ENCODE measurements at places on chromosomes 11 and 22.

DNA sequence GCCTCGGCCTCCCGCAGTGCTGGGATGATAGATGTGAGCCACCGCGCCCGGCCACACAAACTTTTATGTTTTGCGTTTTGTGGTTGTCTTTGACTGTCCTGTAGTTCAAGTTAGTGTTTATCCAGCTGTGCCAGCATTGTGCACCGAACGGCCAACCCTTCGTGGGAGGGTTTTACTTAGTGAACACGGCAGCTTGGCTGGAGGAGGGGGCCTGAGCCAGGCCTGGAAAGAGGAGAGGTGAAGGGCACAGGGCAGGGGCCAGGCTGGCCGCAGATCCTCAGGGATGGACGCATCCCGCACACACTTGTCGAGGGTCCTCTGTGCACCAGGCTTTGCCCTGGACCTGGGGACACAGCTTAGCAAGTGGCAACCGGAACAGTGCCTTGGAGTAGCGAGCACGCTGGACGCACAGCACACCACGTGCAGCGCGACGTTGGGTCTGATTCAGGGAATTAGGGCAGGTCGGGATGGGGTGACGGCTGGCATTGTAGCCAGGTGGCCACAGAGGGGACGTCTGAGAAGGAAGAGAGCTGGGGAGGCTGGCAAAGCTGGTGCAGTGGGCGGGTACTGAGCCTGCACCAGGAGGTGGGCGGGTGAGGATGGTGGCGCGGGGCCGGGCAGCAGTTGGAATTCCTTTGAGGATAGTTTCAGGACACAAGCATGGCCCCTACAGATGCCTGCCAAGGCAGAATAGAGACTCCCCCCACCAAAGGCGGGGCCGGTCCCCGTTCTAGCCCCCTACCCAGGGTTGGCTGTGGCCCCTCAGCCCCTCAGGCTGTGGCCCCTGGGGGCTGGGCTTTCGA is 13.4 kb downstream of the EPS8L2 start:
- DNase-seq: no peak

- no peak for DNase-seq
Measured at GRCh38 chr22:48637231-48637630, 1190.4 kb downstream of the BRD1 start.

DNA sequence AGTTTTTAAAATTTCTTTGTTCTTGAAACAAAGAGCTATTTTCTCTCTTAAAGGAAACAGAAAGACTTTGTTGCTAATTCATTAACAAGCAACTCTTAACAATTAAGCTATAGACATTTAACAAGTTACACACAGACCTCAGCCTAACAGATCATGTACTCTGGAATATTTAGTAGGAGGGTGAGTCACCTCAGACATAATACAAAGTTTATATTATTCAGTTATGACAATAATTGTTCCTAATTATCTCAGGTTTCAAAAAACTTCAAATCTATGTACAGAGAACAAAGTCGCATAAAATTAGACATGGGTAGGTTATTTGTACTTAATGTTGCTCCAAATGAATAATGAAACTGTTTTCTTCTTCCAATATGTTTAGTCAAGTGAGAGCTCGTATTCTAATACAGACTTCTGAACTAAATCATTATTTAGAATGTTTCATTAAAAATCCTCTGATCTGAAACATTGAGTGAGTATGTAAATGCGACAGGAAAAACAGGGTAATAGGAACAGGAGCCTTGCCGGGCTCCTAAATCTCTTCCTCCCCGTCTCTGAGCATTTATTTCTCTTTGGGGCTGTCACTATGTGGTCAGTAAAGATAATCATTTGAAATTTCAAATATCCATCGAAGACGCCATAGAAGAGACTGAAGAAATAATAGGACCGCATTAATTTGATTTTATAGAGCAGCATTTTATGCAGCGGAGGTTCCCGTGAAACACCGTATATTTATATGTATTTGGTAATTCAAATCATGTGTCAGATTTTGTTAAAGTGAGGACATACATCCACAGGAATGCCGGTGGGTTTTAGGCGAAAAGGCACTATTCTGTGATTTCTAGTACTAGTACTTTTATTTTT is 8.7 kb upstream of the BARX2 start:
- DNase-seq: no peak

DNA sequence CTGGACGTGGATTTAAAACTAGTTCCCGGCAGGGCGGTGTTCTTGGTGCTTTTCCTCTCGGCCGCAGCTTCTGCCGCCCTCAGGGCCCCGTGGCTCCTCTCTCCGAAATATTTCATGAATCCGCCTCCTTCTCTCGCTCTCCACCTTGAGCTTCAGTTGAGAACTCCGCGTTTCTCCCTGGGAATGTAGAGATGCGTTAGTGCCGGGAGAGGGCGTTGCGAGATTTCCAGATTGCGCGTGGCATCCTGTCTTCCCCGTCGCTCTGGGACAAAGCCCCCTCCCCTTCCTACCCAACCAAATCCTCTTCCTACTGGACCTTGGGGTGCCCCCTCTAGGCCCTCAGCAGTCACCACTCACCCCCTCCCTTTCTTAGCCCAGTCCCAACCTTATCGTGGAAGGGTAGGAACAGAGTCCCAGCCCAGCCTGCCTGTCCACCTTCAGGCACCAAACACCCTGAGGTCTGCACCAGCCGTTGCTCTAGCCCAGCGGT is 15.5 kb upstream of the RAC2 start:
- DNase-seq: no peak

DNA sequence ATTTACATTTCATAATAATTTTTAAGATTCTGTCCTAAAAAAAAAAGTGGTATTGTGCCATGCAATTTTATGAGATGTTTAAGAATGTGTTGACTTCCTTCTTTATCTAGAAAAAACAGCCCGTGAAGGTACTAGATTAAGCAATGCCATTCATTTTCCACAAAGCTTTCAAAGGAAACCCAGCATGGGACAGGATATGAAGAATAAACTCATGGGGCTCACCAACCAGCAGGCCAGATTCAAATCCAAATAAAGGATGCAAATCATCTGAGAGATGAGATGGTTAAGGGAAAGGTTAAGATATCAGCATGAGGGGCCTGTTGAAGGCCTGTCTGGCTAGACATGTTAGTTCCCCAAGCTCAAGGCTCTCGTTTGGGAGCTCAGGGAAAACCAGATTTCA is 199.1 kb downstream of the SWAP70 start:
- no peak for DNase-seq

- DNase-seq: no peak
Measured at GRCh38 chr22:27668828-27669797, 132.4 kb downstream of the MN1 start.

DNA sequence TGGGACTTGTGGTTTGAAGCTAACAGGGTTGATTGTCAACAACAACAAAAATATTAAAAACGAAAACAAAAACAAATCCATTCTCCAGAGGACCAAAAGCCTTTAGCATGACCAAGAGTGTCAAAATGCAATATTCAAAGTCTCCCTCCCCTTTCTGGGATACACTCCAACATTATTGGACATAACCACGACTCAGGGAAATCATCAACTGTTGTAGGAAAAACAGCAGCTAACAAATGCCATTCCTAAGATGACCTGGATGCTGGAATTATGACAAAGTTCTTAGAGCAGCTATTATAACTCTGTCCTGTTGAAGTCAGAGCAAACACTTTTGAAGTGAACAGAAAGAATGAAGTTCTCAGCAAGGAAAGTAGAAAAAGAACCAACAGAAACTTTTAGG is 143.0 kb downstream of the TMEM135 start:
- DNase-seq: no peak

- no peak for DNase-seq
Measured at GRCh38 chr22:41523464-41524221, 20.6 kb downstream of the POLR3H start.

DNA sequence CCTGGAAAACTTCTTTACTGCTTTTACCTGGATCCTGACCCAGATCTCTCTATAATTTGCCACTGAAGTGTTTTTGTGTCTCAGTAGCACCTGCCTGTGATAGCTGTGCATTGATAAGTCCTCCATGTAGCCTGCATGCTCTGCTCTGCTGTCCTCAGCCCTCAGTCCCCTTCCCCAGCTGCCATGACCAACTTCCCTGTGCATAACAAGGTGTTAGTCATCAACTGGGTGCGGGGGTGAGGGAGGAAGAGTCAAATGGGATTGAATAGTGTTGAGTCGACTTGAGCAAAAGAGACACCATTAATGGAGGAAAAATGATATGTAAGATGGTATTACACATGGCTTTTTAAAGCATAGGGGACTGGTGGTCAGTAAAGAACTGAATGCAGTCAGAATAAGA is 92.2 kb upstream of the PLET1 start:
- no peak for DNase-seq

GRCh38 chr11:99822846-99823565 is 802.3 kb downstream of the CNTN5 start:
- no peak for DNase-seq

GRCh38 chr11:120013325-120014250 is 124.3 kb downstream of the TRIM29 start:
- peak; percentile 68 for DNase-seq

DNA sequence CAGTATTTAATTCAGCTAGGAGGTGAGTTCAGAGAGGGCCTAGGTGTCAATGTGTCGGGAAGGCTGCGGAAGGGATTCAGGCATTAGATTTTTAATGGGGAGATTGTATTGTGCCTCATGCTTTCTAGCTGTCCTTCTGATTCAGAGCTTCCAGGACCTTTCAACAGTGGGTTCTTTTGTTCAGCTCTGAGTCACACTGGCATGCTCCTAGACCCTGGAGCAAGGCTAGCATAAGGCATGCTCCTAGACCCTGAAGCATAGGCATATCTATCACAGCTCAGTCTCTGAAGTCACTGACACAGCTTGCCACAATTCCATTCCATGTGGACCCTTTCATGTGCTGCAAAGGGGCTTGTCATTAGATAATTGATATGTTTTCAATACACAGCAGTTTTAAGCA is 396.9 kb downstream of the RAB38 start:
- no peak for DNase-seq

DNA sequence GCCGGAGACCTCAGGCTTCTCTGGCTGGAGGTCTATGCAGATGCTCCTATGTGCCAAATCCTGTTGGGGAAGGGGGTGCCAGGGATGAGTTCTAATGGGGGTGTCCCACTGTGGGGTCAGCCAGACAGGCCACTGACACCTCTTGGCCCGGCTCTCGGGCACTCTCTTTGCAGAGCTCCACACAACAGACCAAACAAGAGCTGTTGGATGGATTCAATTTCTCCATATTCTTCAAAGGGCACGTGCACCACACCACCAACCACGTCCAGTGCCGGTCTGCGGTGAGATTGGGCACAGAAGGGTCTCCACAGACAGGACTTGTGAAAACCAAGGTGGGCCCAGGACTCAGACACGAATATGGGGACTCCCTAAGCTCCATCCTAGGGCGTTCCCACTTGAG is 2.2 kb upstream of the RGL4 start:
- no peak for DNase-seq

DNA sequence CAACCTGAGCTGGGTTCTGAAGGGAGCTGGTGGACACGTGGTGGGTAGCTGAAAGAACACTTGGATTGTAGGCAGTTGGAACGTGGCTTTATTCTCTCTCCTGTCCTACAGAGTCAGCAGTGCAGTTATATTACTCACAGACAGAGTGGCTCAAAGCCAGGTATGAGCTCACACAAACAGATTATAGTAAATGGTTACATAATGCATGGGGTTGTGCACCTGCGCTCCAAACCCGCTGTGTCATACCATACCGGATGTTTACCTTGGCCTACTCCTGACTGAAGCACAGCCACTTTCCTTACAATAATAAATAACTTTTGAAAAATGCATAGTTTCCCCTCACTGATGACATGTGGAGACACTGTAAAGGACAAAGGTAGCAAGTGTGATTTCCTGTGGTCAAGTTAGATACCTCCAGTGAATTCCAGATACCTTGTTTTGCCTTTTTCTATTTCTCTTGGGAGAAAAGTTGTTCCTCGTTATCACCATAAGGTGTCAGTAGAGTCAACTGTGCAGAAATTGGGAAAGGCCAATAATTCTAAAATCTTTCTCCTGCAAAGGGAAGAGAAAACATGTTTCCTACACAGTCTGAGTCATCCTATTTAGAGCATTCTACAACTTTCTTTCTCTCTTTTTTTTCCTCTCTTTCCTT is 13.5 kb downstream of the MS4A6A start:
- peak; percentile 35 for DNase-seq

DNA sequence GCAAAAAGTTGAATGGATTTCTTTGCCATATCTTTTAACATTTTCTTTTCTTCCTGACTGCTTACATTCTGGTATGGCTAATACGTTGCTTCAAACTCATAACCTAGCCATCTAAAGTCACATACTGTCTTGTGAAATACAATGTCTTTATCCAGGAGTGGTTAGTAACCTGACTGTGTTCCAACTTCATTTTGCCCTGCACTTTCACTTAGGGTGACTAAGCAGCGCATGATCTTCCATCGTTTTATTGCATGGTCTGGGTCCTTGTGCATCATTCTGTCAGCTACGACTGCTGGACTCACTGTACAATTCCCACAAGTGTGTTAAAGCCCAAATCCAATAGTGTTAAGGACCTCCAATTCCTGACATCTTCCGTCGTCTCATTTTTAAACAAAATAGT is 403.2 kb downstream of the NTM start:
- no peak for DNase-seq

DNA sequence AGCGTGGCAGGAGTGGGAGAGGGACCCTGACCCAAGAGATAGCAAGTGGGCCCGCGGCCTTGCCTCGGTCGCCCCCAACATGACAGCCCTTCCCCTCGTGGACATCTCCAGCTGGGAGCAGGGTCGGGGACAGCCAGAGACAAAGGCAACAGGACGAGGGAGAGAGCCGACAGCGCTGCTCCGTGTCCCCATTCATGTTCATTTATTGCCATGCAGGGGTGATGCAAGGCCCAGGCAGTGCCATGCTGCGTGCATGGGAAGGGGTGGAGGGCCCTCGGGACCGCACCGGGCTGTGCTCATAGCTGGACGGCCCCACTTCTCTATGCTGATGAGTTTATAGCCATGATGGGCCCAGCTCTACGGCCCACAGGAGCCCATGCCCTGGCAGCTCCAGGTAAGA is 12.7 kb downstream of the MRPL23 start:
- no peak for DNase-seq

DNA sequence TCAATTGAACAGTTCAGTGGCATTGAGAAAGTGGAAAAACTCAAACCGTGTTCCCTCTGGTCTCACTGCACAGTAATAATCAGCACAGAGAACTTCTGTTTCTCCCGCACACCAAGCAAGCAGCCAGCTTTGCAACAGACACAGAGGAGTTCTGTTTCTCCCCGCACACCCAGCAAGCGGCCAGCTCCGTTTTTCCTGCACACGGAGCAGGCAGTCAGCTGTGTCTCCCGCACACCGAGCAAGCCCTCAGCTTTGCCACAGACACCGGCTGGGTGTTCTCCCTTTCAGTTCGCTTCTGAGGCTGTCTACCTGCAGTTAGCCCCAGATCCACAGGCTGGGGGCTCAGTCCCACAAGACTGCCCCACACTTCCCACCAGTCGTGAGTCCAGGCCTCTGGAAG is 9.9 kb upstream of the TALDO1 start:
- no peak for DNase-seq

GRCh38 chr11:94638902-94639373 is 71.8 kb downstream of the PIWIL4 start:
- no peak for DNase-seq

All from iPS DF 19.7 (cell line).